ENCODE measurements at places on chromosomes 6 and 20. TPM values are rescaled to one million over a fixed set of nuclear protein-coding genes. Genes with fewer than 3 reads are reported as not detected.

- no peak overlapping the region for H3K27ac ChIP-seq
- H3K4me3 ChIP-seq: no peak overlapping the region
- DNase-seq: no peak
- H3K27me3 ChIP-seq: no peaks in the 10 kb centered on the region
- H3K36me3 ChIP-seq: peaks cover 88% of the 10 kb centered on the region
- H3K4me1 ChIP-seq: no peaks in the 10 kb centered on the region
These were observed 35.3 kb downstream of the EZR start for GRCh38 chr6:158783851-158784250.

GRCh38 chr6:106188104-106188794 lies 102.1 kb downstream of the PRDM1 start:
- H3K27ac ChIP-seq: no peak overlapping the region
- no peaks in the 10 kb centered on the region for H3K4me1 ChIP-seq
- no peak overlapping the region for H3K4me3 ChIP-seq
- no peaks in the 10 kb centered on the region for H3K36me3 ChIP-seq

- H3K27ac ChIP-seq: no peak overlapping the region
- H3K4me1 ChIP-seq: no peaks in the 10 kb centered on the region
- H3K4me3 ChIP-seq: no peak overlapping the region
- no peak for DNase-seq
These were observed 38.5 kb upstream of the TFB1M start for GRCh38 chr6:155352811-155353210.

PERP gene
- 46.3 TPM for total RNA-seq

GRCh38 chr6:72649032-72649984 lies 27.4 kb downstream of the KCNQ5 start:
- H3K4me1 ChIP-seq: no peaks in the 10 kb centered on the region
- no peak for DNase-seq
- no peaks in the 10 kb centered on the region for H3K36me3 ChIP-seq
- H3K4me3 ChIP-seq: no peak overlapping the region
- H3K27ac ChIP-seq: no peak overlapping the region

PRSS16 gene
- 1.7 TPM for total RNA-seq

GRCh38 chr6:137093183-137094069 lies 48.7 kb upstream of the IL20RA start:
- no peaks in the 10 kb centered on the region for H3K4me1 ChIP-seq
- H3K27ac ChIP-seq: no peak overlapping the region
- no peak for DNase-seq
- no peaks in the 10 kb centered on the region for H3K27me3 ChIP-seq
